ENCODE measurements at places on chromosomes 11 and 22.
A peak's percentile ranks its signal among the peaks of the same experiment; 100 is the strongest.

GRCh38 chr22:26748845-26749244 lies 91.5 kb downstream of the MIAT start:
- DNase-seq, result no peak

GRCh38 chr11:76676636-76677457 lies 6.3 kb upstream of the LRRC32 start:
- no peak for DNase-seq

DNA sequence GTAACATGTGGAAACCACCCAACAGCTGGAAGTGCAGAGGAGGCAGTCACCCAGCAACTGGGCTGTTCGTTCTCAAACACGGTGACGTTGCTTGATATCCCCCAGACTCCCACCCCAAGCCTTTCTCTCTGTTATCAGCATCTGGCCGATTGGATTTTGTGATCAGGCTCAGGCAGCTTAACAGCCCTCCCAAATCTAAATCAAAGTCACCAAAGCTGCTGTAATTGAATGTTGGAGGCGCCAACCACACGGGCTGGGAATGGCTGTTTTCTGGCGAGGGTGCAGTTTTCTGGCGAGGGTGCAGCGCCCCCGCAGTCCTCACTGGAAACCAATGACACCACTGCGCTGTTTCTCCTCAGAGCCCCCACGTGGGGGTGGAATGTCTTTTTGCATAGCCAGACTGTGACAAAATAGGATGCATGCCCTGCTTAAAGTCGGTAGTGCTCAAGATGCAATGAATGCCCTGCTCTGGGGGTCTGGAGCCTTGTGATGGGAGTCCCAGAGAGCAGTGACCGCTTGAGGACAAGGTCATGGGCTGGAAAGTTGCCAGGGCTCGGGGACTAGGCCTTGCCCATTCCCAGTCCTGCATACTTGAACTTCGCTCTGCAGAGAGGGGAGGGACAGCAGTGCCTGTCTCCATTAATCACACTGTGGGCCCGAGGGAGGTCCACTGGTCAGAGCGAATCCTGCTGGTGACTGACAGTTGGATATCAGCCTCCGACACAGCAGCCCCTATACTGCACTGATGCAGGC lies 105.3 kb downstream of the MORC2 start:
- DNase-seq, result no peak

- DNase-seq, result peak; percentile 80
Measured at GRCh38 chr22:45742866-45743450, 71.3 kb downstream of the ATXN10 start.

GRCh38 chr11:13924801-13925327 lies 37.7 kb upstream of the SPON1 start:
- no peak for DNase-seq

DNA sequence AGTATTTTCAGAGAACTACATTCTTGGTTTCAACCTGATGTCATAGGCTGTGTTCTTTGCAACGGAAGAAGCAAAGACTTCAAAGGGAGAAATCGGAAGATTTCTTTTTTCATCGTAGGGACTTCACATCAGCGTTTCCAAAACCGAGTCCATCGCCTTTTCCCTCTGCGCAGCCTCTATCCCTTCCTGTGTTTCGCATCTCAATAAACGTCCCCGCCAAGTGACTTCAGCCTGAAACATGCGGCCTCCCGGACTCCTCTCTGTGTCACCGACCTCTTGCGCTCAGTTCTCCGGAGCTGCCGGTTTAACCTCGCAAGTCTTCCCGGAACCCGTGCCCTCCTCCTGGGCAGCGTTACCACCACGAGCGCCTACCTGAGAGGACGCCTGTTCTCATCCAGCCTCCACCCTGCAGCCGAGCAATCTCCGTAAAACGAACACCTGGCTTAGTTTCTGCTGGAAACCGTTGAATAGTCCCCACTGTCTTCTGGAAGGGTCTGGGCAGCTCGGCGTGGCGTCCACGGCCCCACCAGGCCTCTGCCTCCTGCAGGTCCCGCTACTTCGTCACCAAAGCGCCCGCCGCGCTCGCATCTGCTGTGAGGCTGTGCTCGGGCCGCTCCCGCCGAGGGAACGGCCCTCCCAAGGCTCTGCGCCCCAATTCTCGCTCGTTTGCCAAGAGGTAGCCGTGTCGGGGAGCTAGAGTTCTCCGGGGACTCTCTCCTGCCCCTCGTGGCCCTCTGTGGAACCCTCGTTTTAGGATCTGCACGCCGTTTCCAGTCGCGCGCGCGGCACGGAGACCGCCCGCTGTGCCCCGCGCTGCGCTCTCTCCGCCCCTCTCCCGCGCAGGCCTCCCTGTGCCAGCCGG lies at the start of gene GLB1L3:
Gene GLB1L3 (plus strand): TSS at position 846 of the 862 bp plus-strand sequence. CDS start 362 bp downstream, outside the sequence.
- DNase-seq, result peak; percentile 26

DNA sequence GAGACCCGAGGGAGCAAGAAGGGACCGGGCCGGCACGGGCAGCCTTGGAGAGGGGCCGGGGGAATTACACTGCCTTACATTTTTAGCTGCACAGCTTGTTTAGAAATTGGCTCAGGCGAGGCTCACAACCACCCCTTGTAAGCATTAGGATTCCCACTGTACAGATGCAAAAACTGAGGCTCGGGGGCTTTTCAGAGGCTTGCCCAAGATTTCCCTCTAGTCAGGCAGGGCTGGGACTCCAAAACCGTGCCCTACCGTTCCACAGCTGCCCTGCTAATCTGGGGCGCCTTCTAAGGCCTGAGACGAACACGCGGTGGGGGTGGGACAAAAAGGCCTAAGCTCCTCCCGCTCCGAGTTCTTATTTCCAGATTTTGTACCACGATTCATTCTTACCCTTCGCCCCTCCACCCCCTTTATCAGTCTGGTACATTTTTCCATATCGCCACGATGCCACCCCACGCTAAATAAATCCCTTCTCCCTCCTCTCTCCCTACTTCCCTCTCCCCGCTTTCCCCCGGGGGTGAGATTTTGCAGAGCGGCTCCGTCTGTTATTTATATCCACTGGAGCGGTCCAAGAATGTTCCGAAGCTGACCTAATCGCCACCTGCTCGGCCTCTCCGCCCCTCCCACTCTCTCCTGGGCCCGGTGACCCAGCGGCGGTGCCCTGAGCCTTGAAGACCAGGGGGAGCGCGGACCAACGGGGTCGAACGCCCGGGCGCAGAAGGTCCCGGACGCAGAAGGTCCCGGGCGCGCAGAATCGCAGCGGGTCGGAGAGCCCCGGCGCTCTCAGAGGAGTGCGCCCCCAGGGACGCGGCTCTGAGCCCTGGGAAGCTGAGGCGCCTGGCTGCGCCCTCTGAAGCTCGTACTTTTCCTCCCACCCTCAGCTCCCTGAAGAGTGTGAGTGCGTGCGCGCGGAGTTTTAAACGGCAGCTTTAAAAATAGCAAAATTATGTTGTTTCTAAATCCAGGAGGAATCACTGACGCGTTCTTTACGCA lies 764 bp upstream of the PACSIN3 start:
- DNase-seq, result peak; percentile 57

GRCh38 chr11:133901316-133901715 lies 55.5 kb downstream of the IGSF9B start:
- no peak for DNase-seq

DNA sequence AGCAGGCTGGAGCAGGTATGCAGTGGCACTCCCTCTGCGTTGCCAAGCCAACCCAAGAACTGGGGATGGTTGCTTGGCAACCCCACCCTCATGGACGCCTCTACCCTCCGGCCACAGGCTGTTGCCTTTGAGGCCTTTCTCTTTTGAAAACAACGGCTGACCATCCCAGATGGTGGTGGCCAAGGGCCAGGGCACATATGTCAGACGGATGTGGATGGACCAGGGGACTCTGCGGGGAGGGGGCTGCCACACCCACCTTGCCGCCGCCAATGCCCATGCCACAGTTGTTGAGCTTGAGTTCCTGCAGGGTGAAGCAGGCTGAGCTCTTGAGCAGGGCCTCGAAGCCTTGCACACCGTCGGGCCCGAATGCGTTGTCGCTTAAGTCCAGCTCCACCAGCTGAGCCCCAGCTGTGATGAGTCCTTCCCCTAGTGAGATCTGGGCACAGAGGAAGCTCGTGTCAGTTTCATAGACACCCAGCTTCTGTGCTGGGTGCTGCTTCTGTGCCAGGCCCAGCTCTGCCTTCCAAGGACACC lies 21.5 kb downstream of the RANGAP1 start:
- DNase-seq, result no peak

- peak; percentile 18 for DNase-seq
Measured at GRCh38 chr11:15805726-15806125, 550.6 kb downstream of the SOX6 start.

- no peak for DNase-seq
Measured at GRCh38 chr22:29536411-29536810, 17.1 kb downstream of the THOC5 start.

DNA sequence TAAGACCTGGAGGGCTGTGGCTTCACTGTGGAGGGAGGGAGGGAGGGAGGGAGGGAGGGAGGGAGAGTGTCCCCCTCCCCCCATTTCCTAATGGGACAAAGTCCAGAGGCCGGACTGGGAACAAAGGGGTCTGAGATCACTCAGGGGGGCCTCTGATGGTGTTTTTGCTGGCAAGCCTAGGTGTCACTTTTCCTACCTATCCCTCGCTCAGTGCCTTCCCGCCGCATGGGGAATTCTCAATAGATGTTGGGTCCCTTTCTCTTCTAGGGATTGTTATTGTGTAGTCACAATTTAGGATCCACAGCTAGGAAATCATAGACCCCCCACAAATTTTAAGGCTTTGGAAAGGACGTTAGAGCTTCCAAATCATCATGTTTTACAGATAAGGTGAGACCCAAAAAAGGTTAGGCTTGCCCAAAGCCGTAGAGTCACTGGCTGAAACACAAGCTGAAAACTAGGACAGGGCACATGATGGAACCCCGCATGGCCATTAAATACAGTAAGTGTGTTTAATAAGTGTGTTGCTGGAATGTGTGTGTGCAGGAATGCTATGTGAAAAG lies 4.8 kb upstream of the FTH1 start:
- no peak for DNase-seq

DNA sequence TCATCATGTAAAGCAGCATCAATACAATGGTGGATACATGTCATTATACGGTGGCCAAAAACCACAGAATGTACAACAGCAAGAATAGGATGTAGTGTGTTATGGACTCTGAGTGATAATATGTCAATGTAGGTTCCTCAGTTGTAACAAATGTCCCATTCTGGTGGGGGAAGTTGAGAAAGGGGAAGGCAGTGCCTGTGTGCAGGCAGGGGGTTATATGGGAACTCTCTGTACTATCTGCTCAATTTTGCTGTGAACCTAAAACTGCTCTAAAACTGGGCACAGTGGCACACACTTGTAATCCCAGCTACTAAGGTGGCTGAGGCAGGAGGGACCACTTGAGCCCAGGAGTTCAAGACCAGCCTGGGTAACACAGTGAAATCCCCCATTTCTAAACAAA lies 5.9 kb downstream of the CHKA start:
- no peak for DNase-seq

- no peak for DNase-seq
Measured at GRCh38 chr11:64539239-64539638, 51.8 kb upstream of the SLC22A12 start.

GRCh38 chr11:79950741-79951140 lies 509.9 kb upstream of the TENM4 start:
- DNase-seq, result no peak

DNA sequence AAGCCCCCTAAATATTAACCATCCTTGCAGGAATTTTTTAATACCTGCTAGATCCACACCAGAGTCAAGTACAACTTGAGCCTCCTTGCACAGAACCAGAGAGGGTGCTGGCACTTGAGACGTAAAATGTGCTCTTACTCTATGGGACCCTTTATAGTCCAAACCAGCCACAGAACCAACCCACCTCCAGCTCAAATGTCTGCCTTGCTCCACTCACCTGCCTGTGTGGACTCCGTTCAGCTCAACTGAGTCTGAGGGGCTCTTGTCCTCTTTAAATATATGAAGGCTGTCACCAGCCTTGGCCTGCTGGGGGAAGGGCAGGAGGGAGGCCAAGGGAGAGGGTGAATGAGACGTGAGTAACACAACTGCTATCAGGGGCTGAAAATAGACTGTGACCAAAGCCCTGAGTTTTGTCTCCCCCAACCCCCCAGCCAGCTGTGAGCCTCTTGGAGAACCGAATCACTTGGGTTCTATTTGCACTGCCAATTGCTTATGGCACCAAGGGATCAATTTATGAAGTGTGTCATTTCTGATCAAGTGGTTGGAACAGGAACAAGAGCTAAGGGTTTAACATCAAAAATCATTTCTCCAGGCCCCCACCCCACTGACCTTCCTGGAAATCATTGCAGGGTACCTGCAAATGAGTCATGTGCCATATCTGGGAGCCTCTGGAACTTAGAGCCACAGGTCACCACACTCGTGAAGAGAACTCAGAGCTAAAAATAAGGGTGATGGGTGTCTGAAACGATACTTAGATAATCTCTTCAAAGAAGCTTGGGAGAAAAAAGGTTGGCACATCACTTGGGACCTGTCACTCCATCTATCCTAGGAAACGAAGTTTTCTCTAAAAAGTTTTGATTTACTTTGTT lies at the start of gene CSRP3:
Gene CSRP3 (minus strand): TSS at position 247 of the 869 bp plus-strand sequence. CDS start 9,535 bp downstream, outside the sequence.
- DNase-seq, result peak; percentile 27

- DNase-seq, result peak; percentile 71
Measured at GRCh38 chr11:116791002-116791812, 472 bp downstream of the APOA5 start.

All from EH (cell line).